ENCODE measurements at places on chromosomes 16 and 17.

DNA sequence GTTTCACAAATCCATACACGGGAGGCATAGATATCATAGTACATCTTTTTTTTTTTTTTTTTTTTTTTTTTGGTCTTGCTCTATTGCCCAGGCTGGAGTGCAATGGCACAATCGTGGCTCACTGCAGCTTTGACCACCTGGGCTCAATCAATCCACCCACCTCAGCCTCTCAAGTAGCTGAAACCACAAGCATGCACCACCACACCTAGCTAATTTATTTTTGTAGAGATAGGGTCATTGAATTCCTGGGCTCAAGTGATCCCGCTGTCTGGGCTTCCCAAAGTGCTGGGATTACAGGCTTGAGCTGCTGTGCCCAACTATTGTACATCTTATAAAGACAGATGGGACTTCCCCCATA is 3.5 kb upstream of the RAPGEFL1 start:
- DNase-seq, result no peak

DNA sequence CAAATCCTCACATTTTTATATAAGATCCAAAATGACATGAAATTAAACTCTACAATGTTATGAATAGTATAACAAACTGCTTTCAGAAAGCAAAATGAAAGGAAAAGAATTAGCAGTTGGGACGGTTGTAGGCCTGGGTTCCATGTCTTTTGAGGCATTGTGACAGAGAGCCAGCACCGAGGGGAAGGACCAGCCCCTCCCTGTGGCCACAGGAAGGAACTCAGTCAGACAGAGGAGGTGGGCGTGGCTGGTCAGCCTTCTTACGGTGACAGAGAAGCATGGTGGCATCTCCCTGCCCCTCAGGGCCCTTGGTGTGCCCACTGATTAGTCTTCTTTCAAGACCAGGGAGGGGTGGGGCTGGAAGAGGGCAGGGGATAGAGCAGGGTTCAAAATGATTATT is 5.7 kb downstream of the ZNF319 start:
- DNase-seq, result peak; percentile 51

DNA sequence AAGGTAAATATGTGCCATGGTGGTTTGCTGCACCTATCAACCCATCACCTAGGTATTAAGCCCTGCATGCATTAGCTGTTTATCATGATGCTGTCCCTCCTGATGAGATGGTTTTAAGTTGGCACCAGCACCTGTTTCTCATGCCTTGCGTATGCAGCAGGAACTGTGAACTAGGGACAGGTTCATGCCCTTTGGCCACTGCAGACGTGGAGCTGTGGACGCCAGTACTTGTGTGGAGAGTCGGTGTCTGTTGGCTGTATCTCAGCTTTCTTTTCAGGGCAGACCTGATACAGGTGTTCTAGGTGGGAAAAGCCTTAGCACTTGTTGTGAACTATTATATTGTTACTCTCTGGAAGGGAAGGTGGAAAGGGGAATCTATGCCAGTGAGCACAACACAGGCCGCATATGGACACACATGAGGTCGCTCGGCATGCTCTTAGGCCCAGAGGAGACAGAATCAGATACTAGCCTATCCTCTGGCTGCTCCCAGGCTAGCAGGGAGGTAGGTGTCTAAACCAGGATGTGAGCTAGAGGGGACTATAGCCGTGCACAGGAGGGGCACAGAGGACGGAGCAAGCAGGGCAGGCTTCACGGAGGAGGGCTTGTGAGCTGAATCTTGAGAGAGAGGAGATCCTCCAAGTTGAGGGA is 22.5 kb downstream of the MSI2 start:
- no peak for DNase-seq

DNA sequence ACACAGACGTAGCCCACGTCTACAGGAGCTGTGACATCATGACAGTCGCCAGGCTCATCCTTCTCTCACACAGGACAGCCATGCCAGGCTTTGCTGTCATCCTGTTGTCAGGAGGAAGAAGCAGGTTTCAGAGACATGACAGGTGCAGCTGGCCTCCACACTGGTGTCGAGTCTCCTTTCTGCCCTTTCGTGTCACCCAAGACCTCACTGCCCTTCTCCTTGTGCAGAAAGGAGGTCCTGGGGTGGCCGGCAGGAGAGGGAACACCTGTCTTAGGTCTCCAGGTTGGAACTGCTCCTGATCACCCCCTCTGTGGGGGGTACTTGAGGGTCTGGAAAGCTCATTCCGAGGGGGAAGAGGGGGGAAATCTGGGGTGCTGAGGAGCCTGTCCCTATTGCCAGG is 41.6 kb upstream of the IRF8 start:
- no peak for DNase-seq

DNA sequence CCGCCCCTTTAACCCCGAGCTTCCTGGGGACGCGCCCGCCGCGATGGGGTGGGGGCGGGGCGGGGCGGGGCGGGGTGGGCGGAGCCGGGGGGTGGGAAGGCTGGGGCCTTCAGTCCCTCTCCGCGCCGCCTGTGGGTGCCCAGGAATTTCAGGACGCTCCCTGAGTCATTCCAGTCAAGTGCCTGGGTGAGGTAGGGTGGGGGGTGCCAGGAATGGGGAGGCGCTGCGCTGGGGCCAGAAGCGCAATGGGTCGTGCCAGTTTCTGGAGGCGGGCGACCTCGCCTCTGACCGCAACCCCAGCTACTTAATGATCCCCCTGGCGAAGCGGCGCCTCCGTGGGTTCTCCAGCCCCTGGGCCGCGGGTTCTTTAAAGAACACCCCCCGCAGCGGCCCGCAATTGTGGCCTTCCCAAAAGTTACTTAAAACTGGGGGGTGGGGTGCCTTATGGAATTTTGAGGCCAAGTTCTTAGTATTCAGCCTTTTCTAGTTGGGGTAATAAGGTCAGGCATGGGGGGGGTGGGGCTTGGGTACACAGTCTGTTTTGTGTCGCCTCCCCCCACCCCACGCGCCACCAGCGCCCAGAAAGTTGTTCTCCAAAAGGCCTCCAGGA is 826 bp upstream of the GSE1 start:
- peak; percentile 91 for DNase-seq

Data from RPMI7951 (cell line).